ENCODE measurements at places on chromosomes 2 and 18.
A peak's percentile ranks its signal among the peaks of the same experiment; 100 is the strongest.

DNA sequence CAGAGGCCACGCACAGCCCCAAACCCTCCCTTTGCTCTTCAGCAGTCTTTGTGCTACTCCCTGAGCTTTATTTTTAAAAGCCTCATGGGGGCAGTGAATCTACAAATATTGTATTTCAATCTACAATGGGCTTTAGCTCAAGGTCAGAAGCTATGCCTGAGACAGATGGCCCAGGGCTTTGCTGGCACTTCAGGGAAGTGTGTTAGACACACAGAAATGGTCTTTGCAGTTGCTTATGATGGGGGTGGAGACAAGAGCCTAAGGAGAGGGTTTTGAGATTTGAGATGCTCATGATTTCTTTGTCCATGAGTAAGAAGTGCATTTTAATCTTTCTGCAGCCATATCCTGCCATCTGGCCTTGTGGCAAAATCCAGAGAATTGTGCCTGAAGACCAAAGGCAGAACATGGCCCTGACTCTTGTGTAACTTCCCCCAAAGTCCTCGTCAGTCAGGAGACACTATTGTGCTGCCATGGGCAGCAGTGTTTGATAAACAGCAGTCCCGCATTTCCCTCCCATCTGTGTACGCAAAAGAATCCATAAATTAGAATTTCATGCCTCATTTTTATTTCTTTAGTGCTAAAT lies 92.6 kb downstream of the VAPA start:
- DNase-seq, result peak; percentile 47

DNA sequence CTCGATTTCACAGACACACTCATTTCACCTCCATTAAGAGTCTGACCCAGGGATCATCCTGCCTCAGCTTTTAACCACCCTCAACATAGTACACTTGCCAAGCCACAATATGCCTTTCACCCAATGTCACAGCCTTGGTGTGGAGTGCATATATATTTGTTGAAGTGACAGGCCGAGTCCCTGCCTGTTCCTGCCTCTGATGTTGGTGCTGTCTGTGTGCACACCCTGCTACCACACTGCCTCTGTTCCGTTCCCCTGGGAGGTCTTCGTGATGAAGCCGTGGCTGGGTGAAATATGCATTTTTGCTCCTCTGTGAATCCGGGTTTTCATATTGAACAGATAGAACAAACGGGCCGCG lies 90.3 kb downstream of the RNF144A start:
- peak; percentile 28 for DNase-seq

GRCh38 chr2:238652053-238652770 lies 195.7 kb upstream of the TWIST2 start:
- no peak for DNase-seq

DNA sequence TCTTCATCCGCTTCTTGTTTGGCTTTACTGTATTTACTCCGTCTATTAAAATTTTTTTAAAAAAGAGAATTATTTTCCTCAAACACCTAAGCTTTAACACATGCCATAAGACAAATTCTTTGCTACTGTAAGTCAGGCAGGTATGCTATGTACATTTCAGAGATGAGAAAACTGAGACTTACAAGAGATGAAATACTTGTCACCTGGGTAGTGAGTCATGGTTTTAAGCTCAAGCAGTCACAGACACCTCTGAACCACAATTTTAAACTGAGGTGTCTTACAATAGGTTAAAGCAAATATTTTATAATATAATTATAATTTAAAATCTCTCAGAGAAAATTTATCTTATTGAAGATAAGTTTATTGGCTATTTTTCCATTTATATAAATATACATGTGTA lies 126.0 kb downstream of the EPHA4 start:
- no peak for DNase-seq

DNA sequence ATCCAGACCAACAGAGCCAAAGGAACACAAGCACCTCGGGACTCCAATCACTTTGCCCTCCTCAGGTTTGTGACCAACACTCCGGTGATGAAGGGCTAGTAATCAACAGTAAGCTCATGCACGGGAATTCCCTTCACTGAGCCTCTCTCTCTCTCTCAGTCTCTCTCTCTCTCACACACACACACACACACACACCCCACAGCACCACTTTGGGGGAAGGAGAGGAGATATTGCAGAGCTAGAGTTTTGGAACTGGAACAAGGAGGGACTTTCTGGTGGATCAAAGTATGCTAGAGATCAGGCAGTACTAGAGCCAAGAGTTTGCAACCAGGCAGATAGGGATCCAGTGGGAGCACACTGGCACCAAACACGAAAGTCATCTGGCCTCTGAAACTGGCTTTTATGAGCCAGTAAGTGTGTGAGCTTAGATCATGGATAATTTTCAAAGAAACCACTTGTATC lies 98.7 kb downstream of the ANKRD44 start:
- DNase-seq, result no peak

DNA sequence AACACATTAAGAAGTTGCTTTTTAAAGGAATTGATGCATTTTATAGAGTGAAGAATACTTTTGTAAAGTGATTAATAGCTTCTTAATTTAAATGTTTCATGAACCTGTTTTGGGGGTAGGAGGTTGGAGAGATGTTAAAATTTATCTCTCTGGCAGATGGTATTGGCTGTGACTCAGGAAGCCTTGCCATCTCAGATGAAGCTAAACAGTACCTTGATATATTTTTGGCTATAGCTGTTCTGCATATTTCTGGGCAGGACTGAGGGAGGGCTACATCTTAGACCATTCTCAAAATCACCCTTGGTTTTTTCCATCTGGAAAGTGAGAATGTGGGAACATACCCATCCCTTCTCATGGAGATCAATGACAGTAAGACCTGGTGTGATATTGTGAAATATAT lies 13.4 kb downstream of the CAPN14 start:
- no peak for DNase-seq

GRCh38 chr2:30444273-30444672 lies 2.8 kb upstream of the LCLAT1 start:
- DNase-seq, result peak; percentile 44

GRCh38 chr2:232835687-232836208 lies 34.3 kb upstream of the SNORC start:
- no peak for DNase-seq

GRCh38 chr2:121010998-121011397 lies 274.0 kb downstream of the TFCP2L1 start:
- no peak for DNase-seq

DNA sequence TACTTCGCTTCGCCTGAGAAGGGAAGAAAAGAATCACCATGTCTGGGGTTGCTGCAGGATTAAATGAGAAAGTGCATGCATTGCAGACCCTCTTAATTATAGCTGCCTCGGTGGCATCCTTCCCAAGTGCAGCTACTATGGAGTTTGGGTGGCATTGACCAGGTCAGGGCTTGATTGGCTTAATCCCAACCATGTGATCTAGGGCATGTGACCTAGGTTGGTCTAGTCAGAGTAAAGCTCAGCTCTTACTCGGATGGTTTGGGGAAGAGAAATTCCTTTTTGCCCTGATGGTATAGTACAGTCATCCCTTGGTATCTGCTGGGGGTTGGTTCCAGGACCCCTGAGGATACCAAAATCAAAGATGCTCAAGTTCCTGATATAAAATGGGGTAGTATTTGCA lies 178.2 kb upstream of the RAB12 start:
- DNase-seq, result no peak

DNA sequence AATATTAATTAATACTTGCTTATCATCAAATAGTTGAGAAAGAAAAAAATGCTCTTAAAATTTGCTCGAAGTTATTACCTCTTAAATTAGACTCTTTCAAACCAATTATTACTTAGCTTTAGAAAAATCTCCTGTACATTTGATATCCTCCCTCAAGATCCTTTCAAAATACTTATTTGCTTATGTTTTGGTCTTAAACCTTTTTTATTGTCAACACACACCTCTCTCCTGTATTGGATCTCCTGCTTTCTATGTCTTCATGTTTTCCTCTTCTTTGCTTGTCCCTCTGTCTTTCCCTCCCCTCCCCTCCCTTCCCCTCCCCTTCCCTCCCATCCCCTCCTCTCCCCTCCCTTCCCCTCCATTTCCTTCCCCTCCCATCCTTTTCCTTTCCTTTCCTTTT lies 14.0 kb downstream of the OSBPL6 start:
- no peak for DNase-seq

DNA sequence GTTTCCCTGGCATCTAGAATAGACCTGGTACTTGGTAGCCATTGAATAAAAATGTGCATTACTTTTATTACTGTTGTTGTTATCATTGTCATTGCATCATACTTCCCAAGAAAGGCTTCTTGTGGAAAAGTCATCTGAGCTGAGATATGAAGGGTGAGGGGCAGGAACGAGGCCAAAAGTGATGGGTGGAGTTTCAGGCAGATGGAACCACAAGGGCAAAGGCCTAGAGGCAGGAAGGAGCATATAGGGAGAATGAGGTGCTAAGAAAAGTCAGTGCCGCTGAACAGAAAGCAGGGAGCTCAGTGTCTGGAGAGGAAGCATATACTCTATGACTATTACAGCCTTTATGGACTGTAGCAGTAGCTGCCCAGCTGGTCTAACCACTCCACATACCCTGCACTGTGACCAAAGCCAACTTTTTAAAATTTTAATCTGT lies 219.3 kb downstream of the SPP2 start:
- peak; percentile 60 for DNase-seq

- no peak for DNase-seq
Observed at GRCh38 chr18:36811430-36811829, 17.4 kb downstream of the TPGS2 start.

DNA sequence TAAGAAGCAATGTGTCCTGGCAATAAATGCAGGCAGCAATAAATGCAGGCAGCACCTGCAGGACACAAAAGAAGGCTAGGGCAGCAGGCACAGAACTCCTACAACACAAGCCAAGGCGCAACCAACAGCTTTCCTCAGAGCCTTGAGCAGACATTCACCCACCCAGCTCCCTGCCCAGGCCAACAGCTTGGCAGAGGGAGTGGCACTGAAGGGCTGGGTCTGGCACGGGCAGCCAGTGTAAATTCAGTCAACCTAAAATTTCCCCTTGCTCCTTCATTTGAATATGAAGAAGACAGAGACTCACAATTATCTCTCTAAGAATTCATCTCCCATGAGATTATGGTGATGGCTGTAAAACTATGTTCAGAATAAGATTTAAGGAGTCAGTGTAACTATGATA lies 35.4 kb downstream of the AAK1 start:
- no peak for DNase-seq

DNA sequence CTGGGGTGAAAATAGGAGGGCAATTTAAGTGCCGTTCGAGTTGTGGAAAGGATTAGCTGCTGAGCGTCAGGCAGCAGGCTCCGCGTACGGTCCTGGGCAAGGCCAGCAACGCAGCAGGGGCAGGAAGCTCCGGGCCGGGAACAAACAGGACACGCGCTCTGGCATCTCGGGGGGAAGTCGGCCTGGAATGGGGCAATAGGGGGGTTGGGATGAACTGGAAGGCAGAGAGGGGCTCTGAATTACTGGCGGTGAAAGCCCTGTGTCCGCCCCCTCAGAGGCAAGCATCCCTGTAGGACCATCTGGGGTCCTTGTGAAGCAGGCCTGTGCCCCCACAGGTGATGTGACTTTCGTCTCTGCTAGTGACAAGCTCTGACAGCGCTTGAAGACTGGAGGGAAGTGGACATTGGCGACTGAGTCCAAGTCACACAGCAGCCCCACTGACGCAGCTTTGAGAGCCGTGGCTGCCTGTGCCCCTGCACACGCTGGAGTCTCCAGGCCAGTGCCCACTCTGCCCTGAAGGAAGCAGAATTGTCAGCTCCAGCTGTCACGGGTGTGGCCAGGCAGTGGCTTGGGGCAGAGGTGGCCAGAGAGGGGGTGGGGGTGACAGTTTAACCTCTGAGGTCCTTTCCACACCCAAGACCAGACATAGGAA lies 22.3 kb downstream of the GPR35 start:
- DNase-seq, result no peak

DNA sequence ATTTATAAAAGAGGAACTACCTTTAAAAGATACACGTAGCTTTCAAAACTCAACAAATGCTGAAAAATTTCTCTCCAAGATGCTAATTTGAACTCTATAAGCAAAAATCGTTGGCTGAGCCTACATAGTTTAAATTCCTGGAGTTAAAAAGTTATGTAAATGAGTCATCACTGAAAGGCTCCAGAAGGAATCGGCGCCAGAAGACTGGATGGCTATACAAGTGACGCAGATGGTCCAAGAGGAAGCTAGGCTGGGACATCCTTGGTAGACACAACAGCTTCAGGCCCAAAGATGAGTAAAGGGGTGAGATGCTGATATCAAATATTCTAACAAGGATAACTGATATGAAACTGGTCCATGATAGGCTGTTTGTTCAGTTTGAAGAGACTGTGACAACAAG lies 22.8 kb upstream of the DNAH6 start:
- peak; percentile 88 for DNase-seq
